Liver (tissue), 10 donors: ENCODE measurements at places on chromosomes 12 and 14. TPM values are rescaled to one million over a fixed set of nuclear protein-coding genes. Genes with fewer than 3 reads are reported as not detected.

DNA sequence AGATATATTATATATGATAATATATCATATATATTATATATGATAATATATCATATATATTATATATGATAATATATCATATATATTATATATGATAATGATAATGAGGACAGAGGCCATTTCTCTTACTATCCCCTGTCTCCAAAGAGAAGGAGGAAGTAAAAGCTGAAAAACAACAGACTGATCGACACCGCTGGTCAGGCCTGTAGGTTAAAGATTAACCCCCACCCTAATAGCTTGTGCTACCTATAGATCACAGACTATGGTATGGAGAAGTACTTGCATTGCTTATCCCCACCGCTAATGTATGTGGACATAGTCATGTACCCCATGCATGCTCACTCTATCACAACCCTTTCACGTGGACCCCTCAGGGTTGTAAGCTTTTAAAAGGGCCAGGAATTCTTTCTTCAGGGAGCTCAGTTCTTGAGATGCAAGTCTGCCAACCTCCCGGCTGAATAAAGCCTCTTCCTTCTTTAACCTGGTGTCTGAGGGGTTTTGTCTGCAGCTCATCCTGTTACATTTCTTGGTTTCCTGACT, 786.1 kb upstream of the TMEM132C start:
- no peak for DNase-seq

The PCED1B gene
- 1.3 TPM for total RNA-seq

The ETNK1 gene
- 51.4 TPM for total RNA-seq

GRCh38 chr12:6116471-6117021, 7.9 kb downstream of the VWF start:
- no peak for DNase-seq

GRCh38 chr14:105337966-105338741, 23.6 kb downstream of the PACS2 start:
- DNase-seq, result no peak

The NFE2 gene
- 1.7 TPM for total RNA-seq

The MMP17 gene
- total RNA-seq, result 0.17 TPM

DNA sequence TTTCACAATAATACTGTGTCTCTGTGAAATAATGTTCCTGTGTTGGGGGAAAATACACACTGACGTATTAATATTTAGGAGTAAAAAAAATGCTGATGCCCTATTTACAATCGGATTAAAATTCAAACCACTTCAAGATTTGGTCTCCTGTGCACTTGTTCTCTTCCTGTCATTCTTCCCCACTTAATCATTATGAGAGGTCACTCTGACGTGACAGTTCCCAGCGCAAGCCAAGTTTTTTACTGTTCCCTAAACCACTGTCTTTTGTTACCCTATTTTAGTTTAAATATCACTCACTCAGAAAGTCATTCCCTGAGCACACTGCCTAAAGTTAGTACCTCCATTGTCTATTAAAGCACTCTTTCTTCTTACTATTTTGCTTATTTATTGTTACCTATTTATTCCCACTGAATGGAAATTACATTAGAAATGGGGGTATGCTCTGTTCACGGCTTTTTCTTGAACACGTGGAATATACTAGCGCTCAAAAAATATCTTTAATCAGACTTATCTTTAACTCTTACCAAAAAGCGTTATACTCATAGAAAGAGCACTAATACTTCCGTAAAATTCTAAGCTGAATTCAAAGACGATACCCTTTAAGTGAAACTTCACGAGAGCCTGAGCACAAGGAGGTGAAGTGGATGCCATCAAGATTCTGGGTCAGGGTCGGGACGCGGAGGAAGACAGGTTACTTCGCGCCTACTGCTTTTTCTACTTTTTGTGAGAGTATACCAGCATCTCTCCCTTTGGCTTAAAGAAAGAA, 670 bp upstream of the PSMA3 start:
- DNase-seq, result no peak

DNA sequence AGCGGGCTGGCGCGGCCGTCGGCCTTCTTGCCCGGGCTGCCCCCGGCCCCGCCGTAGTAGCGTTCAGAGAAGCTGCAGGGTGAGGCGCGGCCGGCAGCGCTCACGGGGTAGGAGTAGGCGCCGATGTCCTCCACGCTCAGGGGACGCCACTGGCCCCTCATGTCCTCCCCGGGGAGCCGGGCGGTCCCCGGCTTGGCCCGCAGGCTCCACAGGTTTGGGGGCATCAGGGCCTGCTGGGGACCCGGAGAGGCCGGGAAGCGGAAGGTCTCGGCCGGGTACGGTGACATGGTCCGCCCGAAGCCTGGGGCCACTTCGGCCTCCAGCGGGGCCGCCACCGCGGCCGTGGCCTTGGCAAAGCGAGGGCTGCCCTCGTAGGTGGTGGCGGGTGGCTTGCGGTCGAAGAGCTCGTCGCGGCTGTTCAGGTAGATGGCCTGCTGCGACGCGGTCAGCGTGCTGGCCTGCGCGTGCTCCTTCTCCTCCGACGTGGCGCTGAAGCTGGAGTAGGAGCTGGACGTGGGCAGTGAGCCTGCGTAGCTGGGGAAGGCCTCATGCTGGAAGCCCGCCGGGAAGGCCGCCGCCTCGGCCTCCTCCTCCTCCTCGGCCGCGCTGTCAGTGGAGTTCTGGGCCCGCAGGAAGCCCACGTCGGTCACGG, 48.7 kb downstream of the BEGAIN start:
- DNase-seq, result no peak

- peak; percentile 85 for DNase-seq
These were observed 253.1 kb downstream of the EFCAB11 start for GRCh38 chr14:89701211-89702043.

- peak; percentile 46 for DNase-seq
These were observed 8.5 kb upstream of the CFL2 start for GRCh38 chr14:34722723-34723545.

DNA sequence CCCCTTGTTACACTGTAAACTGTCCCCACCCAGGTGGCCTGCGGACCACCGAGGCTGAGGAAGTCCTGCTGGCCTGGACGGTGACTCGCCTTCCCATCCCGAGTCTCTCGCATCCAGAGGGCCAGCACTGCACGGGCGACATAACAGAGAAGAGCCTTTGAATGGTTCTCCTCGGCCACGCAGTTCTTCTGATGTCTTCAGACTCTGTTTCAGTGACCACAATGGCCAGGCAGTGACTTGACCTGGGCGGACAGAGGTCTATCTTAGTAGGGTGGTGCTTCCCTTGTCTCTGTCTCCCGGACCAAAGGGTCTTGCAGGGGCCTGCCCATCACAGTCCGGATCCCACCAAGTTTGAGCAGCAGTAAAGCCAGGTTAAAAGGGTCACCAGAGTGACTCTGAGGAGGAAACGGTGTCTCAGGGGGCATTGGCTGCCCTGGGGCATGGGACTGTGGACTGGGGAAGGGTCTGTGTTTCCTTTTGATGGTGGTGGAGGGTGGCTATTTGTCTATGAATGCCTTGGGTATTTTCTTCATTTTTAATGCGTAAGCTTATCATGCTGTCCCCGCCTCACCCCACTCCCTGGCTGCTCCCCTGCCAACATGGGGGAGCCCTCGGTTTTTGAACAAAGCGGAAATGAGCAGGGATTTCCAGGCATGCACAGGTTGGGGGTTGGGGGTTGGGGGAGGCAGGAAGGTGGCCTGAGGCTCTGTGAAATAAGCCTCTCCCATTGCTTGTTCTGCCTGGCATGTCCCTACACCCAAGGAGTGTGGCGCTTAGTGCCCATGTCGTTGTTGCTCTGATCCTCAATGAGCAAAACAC, 10.3 kb downstream of the KRT85 start:
- DNase-seq, result no peak

The OR6C2 gene
- total RNA-seq, result not detected

The ZDHHC17 gene
- total RNA-seq, result 23.3 TPM

The CORO1C gene
- 58.6 TPM for total RNA-seq

The MGAT4C gene
- 0.65 TPM for total RNA-seq

- DNase-seq, result no peak
These were observed 61.5 kb downstream of the NT5DC3 start for GRCh38 chr12:103779410-103780092.

DNA sequence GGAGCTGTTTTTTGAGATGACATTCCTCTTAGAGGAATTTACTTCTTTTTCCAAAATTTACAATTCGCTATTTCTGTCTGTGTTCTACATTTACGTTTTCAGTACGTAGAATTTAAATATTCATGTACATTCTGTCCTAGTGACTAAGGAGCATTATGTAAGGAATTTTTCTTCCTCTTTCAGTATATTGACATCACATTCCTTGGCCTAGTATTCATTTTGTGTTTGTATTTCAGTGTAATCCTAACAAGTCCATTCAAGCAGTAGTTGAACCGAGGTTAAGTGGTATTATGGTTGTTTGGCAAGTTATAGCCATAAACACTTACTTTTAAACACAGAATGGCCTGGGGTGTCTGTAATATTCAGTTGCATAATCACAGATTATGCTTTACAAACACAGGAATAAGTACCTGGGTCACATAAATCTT, 465.2 kb downstream of the PCNX1 start:
- no peak for DNase-seq

The STAB2 gene
- 21.6 TPM for total RNA-seq

DNA sequence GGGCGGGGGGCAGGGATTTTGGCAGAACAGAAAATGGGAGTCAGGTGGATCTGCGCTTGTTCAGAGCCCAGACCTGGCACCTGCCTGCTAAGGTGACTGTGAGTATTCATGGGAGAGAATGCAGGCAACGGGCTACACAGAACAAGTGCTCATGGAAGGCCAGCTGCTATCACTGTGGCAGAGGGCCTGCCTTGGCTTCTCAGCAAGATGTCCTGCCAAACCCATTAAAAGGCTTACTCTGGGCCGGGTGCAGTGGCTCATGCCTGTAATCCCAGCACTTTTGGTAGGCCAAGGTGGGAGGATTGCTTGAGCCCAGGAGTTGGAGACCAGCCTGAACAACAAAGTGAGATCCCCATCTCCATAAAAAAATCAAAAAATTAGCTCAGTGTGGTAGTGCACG, 21.0 kb downstream of the DIO3 start:
- DNase-seq, result no peak

GRCh38 chr14:75259510-75259855, 19.1 kb upstream of the FOS start:
- DNase-seq, result no peak

The PZP gene
- 0.05 TPM for total RNA-seq

DNA sequence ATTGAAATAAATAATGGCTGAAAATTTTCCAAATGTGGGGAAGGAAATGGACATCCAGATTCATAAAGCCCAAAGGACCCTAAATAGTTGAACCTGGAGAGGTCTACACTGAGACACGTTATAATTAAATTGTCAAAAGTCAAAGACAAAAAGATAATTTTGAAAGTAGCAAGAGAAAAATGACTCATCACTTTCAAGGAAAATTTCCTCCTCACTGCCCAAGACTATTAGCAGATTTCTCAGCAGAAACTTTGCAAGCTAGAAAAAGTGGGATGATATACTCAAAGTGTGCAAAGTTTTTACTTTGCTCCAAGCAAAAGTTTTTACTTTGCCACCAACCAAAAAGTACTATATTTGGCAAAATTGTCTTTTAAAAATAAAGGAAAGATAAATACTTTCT, 15.9 kb upstream of the KRT83 start:
- no peak for DNase-seq

DNA sequence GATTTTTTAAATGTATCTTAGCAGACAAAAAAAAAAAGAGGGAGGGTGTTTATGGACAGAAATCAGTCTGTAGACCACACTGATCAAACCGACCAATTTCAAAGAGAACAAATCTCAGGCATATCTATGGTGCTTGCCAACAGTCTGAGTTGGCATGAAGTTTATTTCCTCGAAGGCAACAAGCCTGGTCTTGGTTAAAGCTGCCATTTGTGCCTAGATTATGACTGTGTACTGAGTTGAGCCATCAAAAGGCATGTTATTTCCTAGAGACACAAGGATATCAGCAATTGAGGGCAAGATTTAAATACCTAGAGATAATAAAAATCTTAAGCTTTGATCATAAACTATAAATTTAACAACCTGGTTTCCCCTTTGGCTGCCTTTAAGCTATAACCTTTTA, 119.2 kb downstream of the SLC2A13 start:
- no peak for DNase-seq

DNA sequence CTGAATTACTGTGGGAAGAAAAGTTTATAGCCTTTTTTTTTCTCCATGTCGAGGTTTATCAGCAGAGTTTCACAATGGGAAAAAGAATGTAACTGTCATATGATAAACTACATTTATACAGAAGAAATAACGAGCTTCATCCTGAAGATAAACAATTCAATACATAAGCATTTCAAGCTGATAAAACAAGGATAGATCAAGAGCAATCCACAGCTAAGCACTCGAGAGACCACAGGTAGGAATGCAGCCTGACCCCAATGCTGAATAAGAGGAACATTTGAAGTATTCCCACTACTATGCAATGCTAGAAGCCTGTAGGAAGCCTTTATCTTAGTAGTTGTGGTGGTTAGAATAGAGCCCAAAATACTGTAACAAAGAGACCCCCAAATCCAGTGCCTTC, 32.6 kb upstream of the DAAM1 start:
- DNase-seq, result no peak

DNA sequence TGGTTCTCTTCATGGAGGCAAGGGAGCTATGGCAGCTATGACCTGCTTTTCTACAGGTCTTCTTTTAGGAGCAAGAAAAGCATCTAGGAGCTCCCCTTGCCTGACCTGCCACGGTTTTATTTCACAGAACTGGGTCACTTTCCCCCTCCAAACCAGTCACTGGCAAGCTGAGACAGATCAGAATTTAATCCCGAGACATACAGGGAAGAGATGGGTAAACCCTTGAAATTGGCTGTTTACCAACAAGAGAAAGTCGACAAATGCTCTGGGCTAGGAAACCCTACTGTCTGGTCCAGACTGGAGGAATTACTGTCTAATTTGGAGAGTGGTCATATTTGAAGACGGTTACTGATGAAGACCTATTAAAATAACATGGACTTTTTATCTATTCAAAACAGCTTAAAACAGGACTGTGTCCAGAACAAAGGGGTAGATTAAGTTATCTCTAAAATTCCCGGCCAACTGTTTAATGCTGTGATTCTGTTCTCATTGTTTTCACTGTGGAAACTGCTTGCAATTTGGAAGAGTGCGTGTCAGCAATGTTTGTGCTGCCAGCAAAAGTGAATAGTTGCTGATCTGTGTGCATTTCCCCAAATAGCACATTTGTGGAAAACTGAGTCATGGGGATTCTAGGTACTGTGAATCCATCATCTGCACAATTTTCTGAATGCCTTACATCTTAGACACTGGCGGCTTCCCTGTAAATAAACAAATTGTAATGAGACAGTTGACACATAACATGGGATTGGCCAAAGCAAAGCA, 73.4 kb upstream of the EEA1 start:
- no peak for DNase-seq

GRCh38 chr14:69818758-69819191, 21.7 kb upstream of the SLC10A1 start:
- peak; percentile 64 for DNase-seq

DNA sequence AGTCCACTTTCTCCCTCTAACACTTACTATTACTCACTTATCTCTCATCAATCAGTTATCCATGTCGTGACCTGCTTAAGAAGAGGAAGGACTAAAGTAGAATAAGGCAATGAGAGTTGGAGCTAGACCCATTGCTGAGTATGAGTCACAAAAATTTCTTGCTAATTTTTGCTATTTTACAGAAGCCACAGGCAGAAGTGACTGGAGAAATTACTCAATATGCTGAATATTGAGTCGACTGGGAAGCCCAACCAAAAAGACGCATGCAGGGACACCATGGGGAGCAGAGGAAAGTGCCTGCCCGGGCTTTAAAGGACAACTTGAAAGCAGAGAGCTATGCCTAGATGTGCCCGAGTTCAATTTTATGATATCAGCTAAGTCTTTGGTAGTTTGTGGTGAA, 115.4 kb upstream of the FOXG1 start:
- no peak for DNase-seq
